T-cell (primary cell): ENCODE measurements at places on chromosomes 6 and 20.

DNA sequence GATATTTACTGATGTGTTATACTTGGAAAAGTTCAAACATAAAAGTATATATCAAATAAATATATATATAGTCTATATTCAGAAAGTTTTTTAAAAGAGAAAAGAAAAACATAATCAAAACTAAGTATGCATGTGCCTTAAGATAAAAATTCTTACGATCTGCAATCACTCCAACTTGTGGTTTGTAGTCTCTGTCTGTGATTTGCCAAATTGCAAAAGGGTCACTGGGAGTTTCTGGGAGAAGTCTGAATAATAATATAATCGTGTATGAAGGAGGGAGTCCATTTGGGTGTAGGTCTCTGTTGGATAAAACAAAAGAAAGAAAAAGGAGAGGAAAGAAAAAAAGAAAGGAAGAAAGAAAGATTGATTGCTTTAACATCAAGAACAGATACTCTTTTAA lies 92.4 kb downstream of the COL12A1 start:
- no peaks in the 10 kb centered on the region for H3K4me1 ChIP-seq
- H3K36me3 ChIP-seq, result no peaks in the 10 kb centered on the region
- H3K4me3 ChIP-seq, result no peak overlapping the region
- no peak for DNase-seq

- DNase-seq, result no peak
- peaks cover 3% of the 10 kb centered on the region for H3K36me3 ChIP-seq
- H3K4me3 ChIP-seq, result no peak overlapping the region
- no peaks in the 10 kb centered on the region for H3K4me1 ChIP-seq
- H3K27me3 ChIP-seq, result no peaks in the 10 kb centered on the region
Measured at GRCh38 chr6:143486752-143487151, 24.8 kb downstream of the FUCA2 start.

- H3K27ac ChIP-seq, result no peak overlapping the region
- no peak overlapping the region for H3K4me3 ChIP-seq
- no peaks in the 10 kb centered on the region for H3K27me3 ChIP-seq
- peaks cover 34% of the 10 kb centered on the region for H3K4me1 ChIP-seq
- DNase-seq, result no peak
- peaks cover 20% of the 10 kb centered on the region for H3K36me3 ChIP-seq
Measured at GRCh38 chr20:63940472-63941266, 15.5 kb downstream of the UCKL1 start.

- no peak overlapping the region for H3K4me3 ChIP-seq
- no peak overlapping the region for H3K27ac ChIP-seq
- DNase-seq, result no peak
- H3K4me1 ChIP-seq, result no peaks in the 10 kb centered on the region
- no peaks in the 10 kb centered on the region for H3K27me3 ChIP-seq
Measured at GRCh38 chr6:124393536-124393935, 568.7 kb upstream of the RNF217 start.

DNA sequence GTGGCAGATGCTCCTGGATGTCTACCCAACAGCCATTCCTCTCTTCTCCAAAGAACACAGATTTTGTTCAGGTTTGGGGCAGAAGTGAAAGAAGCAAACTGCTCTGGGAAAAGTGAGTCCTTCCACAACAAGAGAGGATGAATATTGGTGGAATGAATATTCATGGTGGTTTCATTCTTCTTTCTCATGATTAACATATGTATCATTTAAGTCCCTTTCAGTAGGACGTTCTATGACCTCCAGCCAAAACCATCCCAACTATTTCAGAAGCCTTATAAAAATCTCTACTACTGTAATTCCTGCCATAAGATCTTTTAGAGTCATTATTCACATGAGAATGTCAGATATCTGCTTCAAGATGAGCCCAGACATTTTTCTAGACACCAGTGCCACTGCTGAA lies 44.4 kb downstream of the MDN1 start:
- peaks cover 6% of the 10 kb centered on the region for H3K36me3 ChIP-seq
- no peak for DNase-seq
- H3K4me3 ChIP-seq, result no peak overlapping the region
- H3K4me1 ChIP-seq, result no peaks in the 10 kb centered on the region
- H3K27ac ChIP-seq, result no peak overlapping the region
- H3K27me3 ChIP-seq, result no peaks in the 10 kb centered on the region

- H3K36me3 ChIP-seq, result no peaks in the 10 kb centered on the region
- H3K27me3 ChIP-seq, result no peaks in the 10 kb centered on the region
- H3K4me3 ChIP-seq, result no peak overlapping the region
- no peak overlapping the region for H3K27ac ChIP-seq
- no peak for DNase-seq
Measured at GRCh38 chr6:19325335-19325789, 511.8 kb upstream of the ID4 start.
